NCI-H2107 (cell line): ENCODE measurements at places on chromosomes 12 and 14.

- DNase-seq = no peak
Observed at GRCh38 chr12:108850854-108851573, 6.4 kb downstream of the SSH1 start.

- peak; percentile 44 for DNase-seq
Observed at GRCh38 chr14:75418850-75419768, 8.7 kb upstream of the JDP2 start.

DNA sequence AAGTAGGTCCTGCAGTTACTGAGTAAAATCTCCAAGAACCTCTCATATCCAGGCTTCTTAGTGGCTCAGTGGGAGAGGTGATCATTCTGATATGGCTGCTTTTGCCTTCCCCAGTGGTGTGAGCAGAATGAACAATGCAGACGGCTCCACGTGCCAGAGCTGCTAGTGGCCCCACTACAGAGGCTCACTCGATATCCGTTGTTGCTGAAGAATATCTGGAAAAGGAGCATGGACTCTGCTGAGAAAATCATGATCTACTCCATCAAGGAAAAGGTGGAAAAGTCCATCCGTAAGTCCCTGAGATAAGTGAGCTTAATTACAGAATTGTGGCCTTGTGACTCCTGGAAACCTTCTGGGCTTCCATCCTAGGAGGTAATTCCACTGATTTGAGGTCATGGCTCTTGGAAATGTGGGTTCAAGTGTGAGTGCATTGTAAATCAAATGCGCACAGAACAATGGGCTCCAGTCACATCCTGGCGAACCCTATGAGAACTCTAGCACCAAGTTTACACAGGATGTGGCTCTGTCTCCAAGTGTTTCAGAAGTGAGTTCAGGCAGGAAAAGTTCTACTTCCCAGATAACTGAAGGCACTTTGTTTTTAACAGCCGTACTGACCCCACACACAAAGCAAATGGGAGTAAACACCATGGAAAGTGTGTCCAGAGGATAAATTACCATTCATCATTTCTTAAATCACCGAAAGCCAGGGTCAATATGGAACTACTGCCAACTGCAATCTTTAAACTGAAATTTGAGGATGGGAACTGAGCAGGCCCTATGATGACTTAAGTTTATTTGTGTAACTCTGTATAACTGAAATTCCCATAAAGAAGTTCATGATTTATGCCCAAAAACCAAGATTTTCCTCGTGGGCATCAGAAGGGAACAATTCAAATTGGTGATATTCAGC is 51.4 kb downstream of the PLEKHG7 start:
- no peak for DNase-seq

- no peak for DNase-seq
Observed at GRCh38 chr12:48336564-48336963, 14.2 kb downstream of the ZNF641 start.

DNA sequence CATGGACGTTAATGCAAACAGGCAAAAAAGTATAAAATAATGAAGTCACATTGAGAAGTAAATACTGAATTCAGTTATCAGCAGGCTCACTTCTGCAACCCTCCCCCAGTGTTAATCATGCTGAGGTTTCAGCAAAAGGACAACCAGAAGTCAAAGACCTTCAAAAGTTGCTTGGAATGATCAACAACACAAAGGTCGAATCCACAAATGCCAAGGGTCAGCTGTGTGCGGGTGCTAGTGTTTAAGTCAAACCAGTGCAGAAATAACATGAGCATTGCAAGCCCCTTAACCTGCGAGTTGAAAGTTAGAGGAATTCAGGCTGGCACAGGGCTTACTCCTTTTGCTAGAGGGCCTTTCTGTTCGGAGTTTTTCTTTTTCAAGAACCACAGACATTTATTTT is 436.7 kb upstream of the SEL1L start:
- no peak for DNase-seq

GRCh38 chr14:94165744-94166143 is 8.4 kb upstream of the PPP4R4 start:
- DNase-seq = no peak

DNA sequence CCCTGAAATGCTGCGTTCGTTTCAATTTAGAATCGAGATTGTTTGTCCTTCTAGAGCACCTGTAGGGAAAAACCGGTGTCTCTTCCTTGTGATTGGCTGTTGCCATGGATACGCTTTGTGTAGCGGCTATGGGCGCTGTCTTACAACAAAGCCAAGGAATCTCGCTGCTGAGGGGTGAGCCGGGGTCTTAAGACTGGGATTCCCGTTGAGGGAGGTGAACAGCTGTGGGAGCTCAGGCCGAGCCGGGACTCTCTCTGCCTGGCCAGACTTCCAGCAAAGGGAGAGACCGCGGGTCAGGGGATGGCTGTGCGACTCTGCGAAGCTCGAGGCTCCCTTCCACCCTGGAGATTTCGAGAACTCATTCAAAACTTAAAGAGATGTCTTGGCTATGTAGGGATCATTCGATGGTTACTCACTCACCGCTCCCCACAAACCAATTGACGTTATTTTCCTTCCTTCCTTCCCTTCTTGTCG is at the start of the genes LRRIQ1 and TSPAN19:
LRRIQ1 (plus strand) TSS at position 118 of the 474 bp plus-strand sequence. CDS start 1,826 bp downstream, outside the sequence.
TSPAN19 (minus strand) TSS at position 44 of the 474 bp plus-strand sequence. CDS start 6,331 bp downstream, outside the sequence.
- peak; percentile 82 for DNase-seq

DNA sequence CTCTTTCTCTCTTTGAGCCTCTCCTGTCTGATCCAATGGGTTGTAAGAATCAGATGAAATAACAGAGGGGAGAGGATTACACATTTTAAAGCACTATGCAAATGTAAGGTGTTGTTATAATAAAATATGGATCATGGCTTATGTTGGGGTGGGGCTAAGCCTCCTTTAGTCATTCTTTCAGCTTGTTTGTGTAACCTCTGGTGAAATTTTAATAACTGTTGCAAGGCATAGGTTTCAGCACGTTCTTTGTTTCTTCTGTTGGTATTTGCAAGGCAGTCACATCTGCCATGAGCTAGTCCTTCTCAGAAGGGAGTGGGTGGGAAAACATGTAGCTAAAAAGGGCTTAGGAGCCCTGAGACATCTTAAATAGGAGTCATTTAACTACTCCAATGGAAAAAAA is 74.8 kb upstream of the FRMD6 start:
- DNase-seq = no peak

DNA sequence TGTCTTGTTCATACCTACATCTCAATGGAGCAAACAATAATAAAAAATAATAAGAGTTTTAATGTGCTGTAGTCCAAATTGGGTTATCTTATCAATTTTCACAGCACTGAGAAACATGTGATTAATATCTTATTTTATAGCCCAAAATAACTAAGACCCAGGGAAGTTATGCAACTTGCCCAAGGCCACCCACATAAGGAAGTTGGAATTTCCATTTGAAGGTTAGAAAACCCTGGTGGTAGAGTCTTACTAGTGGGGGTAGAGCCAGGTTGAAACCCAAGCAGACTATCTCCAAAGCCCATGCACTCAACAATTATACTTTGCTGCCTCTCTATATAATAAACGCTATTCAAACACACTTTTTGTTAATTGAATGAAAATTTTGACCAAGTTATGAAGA is 270.0 kb upstream of the CAND1 start:
- no peak for DNase-seq

DNA sequence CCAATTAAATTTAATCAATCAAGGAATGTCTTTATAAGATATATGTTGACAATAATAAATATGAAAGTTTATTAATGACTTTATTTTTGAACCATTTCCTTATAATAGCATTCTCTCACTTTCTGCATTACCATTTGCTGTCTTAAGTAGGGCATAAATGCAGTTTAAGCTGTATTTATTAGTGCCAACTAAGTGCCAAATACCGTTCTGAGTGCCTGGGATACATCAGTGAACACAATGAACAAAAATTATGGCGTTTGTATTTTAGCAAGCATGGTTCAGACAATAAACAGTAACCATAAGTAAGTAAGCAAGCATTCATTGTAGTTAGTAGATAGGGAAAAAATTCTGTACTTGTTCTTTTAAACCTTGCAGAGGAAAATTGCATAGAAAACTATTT is 145.8 kb downstream of the FUT8 start:
- DNase-seq = no peak

DNA sequence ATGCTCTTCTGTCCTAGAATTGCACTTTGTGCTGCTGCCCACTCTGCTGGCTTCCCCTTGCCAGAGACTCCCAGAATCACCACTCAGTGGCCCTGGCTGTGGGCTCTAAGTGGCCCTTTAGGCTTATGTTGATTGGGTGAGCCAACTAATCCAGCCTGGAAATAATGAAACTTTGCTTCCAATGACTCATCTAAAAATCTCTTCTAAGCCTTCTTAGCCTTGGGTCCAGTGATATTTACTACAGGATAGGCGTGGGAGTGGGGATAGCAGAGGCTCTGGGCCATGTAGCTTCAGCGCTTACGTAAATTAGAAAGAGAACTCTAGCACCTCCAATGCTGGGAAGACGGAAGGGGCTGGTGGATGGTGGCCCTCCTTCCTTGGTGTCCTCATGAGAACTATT is 137.9 kb downstream of the TTC8 start:
- DNase-seq = no peak

GRCh38 chr14:92585981-92586937 is 72.7 kb downstream of the RIN3 start:
- DNase-seq = no peak

DNA sequence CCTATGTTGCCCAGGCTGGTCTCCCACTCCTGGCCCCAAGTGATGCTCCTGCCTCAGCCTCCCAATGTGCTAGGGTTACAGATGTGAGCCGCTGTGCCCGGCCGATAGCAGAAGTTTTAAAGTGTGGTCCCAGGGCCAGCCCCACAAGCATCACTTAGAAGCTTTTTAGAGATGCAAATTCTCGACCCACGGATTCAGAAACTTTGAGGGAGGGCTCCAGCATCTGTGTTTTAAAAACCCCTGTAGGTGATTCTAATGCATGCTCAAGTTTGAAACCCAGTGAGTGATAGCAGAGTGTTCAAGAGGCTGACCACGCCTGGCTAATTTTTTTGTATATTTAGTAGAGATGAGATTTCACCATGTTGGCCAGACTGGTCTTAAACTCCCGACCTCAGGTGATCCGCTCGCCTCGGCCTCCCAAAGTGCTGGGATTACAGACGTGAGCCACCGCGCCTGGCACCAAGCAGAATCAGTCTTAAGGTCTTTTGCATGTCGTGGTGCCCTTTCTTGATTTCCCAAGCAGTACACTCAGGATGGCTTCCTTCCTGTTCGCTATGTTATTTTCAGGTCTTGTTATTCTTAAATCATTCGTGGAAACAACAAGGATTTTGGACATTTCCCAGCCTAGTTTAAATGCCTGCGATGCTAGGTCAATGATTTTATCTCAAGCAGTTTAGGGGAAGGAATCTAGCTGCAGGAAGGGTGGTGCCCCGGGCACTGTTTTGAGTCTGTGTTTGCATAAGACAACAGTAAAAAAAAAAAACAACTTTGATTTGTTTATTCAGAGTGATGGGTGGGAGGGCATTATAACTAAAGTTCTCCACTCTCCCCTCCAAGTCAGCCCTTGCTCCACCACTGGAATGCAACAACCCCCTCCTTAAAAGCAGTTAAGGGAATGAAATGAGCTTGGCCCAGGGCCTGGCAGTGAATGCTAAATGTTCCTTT is 9.2 kb upstream of the RILPL2 start:
- DNase-seq = no peak

- peak; percentile 71 for DNase-seq
Observed at GRCh38 chr14:56474419-56475022, 105.1 kb upstream of the TMEM260 start.

- DNase-seq = no peak
Observed at GRCh38 chr12:110822821-110823415, 23.9 kb upstream of the CCDC63 start.

DNA sequence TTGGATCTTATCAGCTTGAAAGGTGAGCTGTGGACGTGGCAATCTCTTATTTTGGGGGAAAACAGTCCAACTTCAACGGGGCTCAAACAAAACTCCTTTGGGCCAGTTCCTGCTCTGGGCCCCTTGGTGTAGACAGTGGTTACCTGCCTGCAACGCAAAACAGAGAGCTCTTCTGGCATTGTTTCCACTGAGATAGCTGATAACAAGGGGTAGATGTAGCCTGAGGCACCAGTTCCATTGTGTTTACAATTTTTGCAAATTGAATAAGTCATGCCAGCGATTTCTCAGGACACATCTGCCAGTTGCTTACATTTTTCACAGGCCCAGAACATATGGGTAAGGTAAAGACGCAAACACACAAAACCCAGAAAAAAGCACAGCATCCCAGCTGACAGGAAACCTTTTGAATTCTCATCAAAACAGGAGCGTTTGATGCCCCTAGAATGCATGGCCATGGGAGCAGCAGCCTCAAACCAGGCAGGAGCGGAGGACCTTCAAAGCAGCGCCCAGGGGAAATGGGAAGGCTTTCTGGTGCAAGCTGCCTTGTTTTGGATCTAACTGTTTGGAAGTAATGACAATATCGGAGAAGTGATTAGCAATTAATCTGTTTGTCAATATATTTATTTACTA is 259.7 kb downstream of the AACS start:
- no peak for DNase-seq

DNA sequence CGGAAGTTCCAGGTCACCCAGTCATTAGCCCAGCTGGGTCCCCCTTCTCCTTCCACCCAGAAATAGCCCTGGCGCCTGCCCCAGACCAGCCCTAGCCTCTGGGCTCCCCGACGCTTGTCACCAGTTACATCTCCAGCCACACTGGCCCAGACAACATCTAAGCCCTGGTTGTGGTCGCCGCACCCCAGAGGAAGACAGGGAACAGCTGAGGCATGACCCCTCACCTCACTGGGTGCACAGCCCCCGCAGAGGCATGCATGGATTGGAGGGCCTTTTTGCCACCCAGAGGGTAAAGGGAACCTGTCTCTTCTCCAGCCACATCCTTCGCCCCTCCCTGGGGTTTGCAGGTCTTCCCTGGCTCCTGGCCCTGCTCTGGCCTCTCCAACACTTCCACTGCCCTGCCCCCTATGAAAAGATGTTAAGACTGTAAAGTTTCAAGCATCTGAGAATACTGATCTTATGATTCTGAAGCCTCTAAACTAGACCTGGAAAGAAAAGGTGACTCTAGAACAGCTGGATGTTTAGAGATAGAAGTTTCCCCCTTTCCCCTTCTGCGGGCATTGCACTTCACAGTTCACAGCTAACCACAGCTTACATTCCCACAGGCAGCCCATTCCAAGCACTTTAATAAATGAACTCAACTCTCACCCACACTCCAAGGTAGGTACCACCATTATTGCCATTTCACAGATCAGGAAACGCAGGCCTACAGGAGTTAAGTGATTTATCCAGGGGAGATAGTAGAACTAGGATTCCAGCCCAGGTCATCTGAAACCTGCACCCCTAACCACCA is 14.7 kb downstream of the TMEM119 start:
- no peak for DNase-seq

- DNase-seq = no peak
Observed at GRCh38 chr14:37194698-37195097, 3.0 kb upstream of the MIPOL1 start.

DNA sequence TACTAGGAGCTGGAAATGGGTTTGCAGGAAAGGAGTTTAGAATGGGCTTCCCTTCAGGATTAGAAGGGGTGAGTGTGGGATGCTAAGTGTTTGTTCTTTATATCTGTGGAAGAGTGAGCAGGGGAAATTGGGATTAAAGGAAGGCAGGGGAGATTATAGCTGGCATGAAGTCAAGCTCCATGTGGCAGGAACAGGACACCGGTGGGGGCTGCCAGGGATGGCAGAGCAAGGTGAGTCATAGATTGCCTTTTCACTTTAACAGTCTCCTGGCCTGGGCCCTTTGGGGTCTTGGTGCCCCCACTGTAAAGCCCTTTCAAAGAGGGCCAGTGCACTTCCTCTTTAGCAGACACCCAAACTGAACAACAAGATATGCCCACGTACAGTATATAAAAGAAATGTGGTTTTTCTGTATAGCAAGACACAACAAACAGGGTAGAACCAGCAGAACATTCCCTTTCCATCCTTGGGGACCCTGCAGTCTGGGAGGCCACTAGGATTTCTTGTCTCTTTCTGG is 23.1 kb upstream of the FBXO21 start:
- DNase-seq = no peak

- DNase-seq = no peak
Observed at GRCh38 chr12:109436188-109436560, 40.9 kb downstream of the KCTD10 start.
